ENCODE measurements at places on chromosomes 6 and 20. TPM values are rescaled to one million over a fixed set of nuclear protein-coding genes. Genes with fewer than 3 reads are reported as not detected.

Gene TMEM74B
- 0.36 TPM for total RNA-seq

GRCh38 chr6:161906571-161906970 lies 632.7 kb upstream of the AGPAT4 start:
- no peak for DNase-seq

Gene CSNK2A1
- total RNA-seq: 185 TPM

DNA sequence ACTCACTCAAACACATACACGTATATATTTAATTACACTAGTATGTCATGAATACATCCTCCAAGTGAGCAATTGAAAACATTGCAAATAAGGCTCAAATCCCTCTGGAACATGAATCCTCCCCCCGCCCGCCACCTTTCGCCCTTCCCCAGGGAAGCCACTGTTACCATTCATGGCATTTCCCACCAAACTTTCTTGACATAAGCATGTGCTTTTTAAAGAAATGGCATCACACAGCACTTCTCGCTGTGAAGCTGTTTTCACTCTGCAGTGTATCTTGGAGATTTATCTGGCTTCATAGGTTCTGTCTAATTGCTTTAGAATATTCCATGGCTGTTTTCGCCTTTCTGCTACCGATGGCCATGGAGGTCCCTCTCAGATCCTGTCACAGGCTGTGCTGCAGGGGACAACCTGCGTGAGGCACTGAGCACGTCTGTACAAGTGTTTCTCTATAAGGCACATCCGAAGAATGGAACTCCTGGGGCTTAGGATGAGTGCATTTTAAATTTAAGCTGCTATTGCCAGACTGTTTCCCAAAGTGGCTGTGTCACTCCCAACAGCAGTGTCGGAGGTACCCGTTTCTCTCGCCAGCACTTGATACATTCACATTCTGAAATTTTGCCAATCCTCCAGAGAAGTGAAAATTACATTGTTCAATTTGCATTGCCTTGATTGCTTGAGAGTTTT lies 22.2 kb upstream of the PHACTR3 start:
- no peak for DNase-seq

DNA sequence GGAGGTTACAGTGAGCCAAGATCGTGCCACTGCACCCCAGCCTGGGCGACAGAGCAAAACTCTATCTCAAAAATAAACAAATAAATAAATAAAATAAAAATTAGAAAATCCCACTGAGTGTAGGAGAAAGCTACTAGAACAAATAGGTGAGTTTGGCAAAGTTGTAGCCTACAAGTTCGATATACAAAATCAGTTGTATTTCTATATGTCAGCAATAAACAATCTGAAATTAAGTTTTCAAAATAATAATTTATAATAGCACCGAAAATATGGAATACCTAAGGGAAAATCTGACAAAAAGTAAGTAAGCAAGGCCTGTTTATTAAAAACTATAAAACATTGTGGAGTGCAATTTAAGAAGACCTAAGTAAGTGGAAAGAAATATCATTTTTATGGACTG lies 5.1 kb upstream of the DEFB118 start:
- DNase-seq: no peak

GRCh38 chr20:32433311-32434021 lies 75.3 kb downstream of the ASXL1 start:
- DNase-seq: no peak

Gene JAG1
- total RNA-seq: 1.3 TPM

Gene SEMG1
- total RNA-seq: not detected

All from activated T-helper 1 cell treated with anti-CD3 and anti-CD28 coated beads, Interleukin-12 subunit alpha, Interleukin-12 subunit beta, Interleukin-2, Interleukin-4 antibody, amounts not matched to agents 30 ng/mL and 10 ng/mL and 1 ng/mL, durations not matched to agents 14 hours and 24 hours and 36 hours (primary cell).